ENCODE measurements at places on chromosomes 16 and 17. TPM values are rescaled to one million over a fixed set of nuclear protein-coding genes. Genes with fewer than 3 reads are reported as not detected.
A peak's percentile ranks its signal among the peaks of the same experiment; 100 is the strongest.

Gene FOXO3B
- 11.4 TPM for total RNA-seq

Gene PTGES3L
- not detected for total RNA-seq

Gene C17orf67
- total RNA-seq = 1.2 TPM

Gene HBM
- total RNA-seq = not detected

Gene ZNF750
- 6.0 TPM for total RNA-seq

Gene SLC38A8
- not detected for total RNA-seq

DNA sequence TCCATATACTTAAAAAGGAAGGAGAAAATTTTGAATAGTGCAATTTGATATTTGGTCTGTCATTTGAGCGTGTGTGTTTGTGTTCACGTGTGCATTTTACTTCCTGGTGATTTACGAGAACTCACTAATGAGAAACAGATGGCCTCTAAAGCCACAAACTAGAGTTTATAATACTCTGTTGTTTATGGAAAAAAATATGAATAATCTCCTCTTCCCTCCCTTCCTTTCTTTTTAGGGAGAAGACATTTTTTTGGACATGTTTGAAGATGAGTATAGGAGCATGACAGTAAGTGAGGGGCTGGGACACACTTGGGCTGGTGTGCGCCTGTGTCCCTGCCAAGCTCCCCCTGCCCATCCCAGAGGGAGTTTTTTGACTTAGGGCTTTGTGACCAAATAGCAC is 102.7 kb downstream of the CLEC16A start:
- DNase-seq = no peak

- no peak for DNase-seq
Observed at GRCh38 chr17:31596382-31597323, 205.2 kb downstream of the RAB11FIP4 start.

DNA sequence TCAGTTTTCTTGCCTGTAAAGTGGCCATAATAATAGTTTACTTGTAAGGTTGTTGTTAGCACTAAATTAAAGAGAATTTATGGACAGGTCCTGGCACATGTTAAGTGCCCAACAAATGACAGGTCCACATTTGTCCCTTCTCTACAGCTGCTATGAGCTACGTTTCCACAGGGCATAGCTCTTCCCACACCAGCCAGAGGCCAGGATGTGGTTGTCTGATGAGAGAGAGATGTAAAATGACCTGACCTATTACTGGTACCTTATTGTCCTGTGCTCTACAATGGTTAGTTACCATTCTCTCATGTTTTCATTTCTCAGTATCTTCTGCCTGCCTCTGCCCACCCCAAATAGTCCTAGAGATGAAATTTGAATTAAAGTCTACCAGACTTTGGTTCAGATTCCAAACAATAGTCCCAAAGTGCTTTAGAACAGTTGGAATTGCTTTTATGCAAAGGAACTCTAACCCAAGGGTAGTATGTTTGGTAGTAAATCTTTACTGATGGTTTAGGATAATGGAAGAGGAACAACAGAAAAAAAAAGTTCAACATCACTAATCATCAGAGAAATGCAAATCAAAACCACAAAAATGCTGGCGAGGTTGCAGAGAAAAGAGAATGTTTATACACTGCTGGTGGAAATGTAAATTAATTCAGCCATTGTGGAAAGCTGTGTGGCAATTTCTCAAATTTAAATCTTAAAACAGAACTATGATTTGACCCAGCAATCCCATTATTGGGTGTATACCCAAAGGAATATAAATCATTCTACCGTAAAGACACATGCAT is 57.1 kb upstream of the ANKFN1 start:
- DNase-seq = no peak

GRCh38 chr17:37568350-37569053 is 40.7 kb downstream of the SYNRG start:
- no peak for DNase-seq

DNA sequence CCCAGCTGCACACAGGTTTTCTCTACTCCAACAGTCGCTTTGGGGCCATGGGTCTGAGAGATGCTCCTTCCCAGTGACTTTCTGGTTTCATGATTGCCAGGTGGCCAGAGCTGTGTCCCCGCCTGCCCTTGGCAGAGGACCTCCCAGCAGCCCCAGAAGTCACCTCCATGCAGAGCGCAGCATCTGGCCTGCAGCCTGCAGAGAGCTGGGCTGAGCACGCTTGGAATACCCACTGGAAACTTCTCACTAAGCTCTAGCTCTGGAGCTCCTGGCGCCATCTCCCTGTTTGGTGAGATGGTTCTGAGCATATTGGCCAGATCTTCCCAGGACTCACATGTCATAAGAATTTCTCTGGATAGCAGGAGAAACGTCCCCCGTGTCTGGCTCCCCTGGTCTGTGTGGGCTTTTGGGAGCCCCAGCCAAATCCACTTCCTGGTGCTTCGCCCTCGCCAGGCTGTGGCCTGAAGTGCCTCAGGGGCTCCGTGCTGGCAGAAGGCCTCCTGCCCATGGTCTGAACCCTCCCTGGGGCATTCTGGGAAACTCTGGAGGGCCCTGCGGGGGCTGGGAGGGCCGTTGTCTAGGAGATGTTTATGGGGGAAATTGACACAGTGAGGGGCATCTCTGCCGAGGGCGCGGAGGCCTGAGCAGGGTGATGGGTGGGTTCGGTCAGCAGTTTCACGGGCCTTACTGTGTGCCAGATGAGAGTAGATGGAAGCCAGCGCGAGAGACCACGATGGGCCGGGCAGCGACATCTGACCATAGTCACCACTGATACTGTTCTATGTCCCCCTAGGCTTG is 73.2 kb upstream of the CIBAR2 start:
- no peak for DNase-seq

GRCh38 chr16:4315186-4316107 is at the start of gene GLIS2:
GLIS2 (plus strand) TSS chr16:4316067; CDS start chr16:4332281, 16,214 bp downstream.
- peak; percentile 85 for DNase-seq

- DNase-seq = no peak
Observed at GRCh38 chr16:1383556-1383955, 30.9 kb downstream of the UNKL start.

DNA sequence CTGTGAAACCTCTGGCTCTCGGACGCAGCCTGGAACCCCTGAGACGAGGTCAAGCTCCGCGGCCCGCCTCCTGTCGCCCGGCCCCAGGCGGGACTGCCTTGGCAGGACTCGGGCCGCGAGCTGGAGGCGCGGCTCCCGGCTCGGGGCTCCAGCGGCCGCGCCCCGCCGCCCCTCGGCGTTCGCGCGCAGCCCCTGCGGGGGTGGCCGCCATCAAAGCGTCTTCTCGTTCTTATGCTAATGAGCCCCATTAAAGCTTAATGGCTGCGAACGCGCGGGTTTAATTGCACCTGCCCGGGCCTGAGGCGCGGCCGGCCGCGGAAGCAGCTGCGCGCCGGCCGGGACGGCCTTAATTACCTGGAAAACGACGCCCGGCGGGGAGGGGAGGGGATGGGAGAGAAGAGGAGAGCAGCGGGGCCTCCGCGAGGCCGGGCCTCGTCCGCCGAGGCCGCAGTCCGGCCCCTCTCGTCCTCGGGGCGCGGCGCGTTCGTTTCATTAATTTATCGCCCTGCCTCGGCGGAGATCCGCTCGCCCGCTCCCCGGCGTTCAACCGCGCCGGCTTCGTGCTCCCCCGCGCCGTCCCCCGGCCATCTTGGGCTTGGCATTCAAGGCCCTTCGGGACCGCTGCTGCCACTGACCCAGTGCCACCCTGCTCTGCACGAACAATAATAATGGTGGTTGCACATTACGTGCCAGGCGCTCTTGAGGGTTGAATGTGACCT is 19.2 kb downstream of the RAI1 start:
- peak; percentile 50 for DNase-seq

GRCh38 chr16:10026593-10026992 is 155.6 kb downstream of the GRIN2A start:
- DNase-seq = no peak

- peak; percentile 19 for DNase-seq
Observed at GRCh38 chr17:38415250-38416194, 12.7 kb upstream of the ARHGAP23 start.

GRCh38 chr16:68384288-68385161 is 63.8 kb downstream of the SMPD3 start:
- no peak for DNase-seq

GRCh38 chr17:2865228-2865627 is 69.0 kb downstream of the RAP1GAP2 start:
- no peak for DNase-seq
